ENCODE measurements at places on chromosomes 1 and 21.

- DNase-seq = no peak
These were observed 15.6 kb downstream of the MRPL37 start for GRCh38 chr1:54215523-54215922.

DNA sequence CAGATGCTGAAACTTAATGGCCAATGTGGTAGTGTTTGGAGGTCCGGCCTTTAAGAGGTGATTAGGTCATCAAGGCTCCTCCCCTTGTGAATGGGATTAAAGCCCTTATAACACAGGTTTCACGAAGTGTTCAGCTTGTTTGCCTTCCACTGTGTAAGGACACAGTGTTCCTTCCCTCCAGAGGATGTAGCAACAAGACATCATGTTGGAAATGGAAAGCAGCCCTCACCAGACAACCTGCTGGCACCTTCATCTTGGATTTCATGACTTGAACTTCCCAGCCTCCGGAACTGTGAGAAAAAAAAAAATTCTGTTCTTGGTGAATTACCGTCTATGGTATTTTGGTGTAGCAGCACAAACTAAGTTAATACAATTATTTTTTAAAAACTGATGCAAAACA lies 613.8 kb downstream of the KIF26B start:
- no peak for DNase-seq

GRCh38 chr1:92538413-92539061 lies 51.8 kb upstream of the GFI1 start:
- no peak for DNase-seq

- DNase-seq = no peak
These were observed 3.1 kb downstream of the CTBS start for GRCh38 chr1:84571150-84571535.

GRCh38 chr1:156750711-156751450 lies 594 bp downstream of the HDGF start:
- no peak for DNase-seq

DNA sequence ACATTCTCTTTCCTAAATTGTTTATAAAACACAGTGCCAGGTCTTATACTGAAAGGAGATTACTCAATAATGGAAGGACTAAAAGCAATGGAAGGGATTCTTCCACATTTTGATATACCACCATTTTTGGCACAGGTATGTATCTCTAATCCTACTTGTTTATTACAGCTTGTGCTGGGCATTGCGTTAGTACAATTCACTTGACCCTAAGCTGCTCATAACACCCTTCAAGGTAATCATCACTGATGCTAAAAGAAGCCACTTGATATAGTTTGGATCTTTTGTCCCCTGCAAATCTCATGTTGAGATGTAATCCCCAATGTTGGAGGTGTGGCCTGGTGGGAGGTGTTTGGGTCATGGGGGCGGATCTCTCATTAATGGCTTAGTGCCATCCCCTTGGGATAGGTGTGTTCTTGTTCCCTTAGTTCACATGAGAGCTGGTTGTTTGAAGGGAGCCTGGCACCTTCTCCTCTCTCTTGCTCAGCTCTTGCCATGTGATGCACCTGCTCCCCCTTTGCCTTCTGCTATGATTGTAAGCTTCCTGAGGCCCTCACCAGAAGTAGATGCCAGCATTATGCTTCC lies 71.1 kb downstream of the NIBAN1 start:
- DNase-seq = no peak

- no peak for DNase-seq
These were observed 13.6 kb downstream of the C1orf52 start for GRCh38 chr1:85245891-85246290.

DNA sequence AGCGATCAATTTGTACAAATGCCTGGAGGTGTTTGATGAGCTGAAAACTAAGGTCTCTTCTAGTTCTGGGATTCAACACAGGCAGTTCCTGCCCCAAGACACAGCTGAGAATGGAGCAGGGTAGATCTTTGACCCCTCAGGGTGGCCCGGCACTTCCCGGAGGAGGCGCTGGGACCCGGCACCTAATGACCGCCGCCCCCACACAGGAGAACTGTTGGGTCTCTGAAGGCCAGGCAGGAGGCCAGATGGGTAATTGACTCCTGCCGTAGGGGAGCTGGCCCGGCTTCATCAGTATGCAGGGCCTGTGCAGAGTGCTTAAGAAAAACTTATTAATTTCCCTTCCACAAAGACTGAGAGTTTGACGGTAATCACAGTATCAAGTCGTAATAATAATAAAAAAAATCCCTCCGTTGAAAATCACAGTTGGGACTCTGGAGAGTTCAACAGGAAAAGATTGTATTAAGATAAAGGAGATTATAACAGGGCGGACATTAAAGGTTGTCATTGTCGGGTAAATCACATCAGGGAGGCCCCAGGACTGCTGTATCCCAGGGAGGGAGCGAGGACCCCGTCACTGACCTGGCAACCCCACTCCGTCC lies 51.7 kb downstream of the UBIAD1 start:
- DNase-seq = no peak

DNA sequence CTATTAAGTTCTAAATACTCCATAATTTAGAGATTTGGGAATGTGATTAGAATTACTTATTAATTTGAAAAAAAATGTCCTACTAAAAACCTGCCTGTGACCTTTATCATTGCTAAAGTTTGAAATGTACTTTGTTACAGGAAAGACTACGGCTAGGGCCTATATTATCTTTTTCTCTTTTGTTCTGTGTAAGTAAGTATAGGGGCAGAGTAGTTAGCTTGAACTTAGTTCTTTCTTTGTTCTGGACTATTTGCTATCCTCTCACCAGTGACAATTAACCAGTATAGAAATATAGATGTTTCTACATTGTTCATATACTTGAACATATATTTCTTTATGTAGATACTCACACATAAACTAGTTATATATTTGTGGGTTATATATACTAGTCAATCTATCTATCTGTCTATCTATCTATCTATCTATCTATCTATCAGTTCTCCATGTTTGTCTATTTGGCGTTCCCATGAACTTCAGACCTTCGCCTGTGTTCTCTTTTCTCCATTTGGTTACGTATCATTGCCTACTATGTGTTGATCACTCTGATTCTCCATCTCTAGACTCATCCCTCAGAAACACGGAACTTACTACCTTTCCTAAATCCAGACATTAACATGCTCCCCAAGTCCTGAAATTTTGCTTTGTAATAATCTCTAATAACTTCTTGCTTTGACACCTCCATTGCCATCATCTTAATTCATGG lies 3.3 kb downstream of the PTPRC start:
- DNase-seq = no peak

GRCh38 chr1:15178571-15179484 lies 25.3 kb downstream of the TMEM51 start:
- DNase-seq = no peak

DNA sequence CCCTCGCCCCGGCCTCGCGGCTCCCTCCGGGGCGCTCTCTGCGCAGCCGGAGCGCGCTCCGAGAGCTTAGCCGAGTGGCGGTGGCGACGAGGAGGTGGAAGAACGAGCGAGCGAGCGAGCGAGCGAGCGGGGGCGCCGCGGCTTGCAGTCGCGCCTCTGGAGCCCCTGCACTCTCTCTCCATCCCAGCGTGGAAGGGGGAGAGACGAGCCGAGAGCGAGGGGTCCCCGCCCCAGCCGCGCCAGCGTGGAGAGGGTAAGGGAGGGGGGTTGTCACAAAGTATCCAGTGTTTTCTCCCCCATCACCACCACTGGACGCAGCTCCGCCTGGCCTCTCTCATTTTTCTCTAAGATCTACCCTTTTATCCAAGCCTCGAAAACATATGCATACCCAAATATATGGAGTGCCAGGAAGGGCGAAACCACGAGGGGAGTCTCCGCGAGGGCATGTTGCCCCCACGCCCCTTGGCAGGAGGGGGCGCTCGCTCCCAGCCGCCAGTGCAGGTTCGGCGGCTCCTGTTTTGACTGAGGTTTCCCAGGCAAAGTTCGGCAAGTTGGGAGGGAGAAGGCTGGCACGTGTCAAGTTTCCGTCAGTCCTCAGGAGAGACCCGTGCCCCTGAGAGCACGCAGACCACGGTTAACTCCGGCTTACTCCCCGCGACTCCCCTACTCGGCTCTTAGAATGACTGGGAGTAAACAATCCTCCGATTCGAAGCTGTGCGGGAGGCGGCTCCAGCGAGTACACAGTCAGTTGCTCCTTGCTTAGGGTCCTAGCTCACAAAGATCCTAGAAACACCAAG lies 569 bp upstream of the DAB1 start:
- DNase-seq = no peak

GRCh38 chr1:33150522-33150921 lies 31.3 kb downstream of the TRIM62 start:
- no peak for DNase-seq

DNA sequence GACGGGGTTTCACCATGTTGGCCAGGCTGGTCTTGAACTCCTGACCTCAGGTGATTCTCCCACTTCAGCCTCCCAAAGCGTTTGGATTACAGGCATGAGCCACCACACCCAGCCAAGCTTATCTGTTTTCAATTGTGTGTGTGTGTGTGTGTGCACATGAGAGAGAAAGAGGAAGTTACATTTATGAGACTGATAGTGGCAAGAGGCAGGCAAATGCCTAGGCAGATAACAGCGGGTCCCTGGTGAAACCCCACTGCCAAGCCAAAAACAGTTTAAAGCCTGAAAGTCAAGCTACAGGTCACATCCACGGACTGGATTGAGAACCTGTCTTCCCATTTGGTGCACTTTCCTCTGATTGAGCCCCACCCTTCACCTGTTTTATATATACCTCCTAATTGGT lies 35.1 kb upstream of the IFNGR2 start:
- DNase-seq = no peak

Data from thoracic aorta (tissue), 2 donors.